ENCODE measurements at places on chromosomes 1 and 21.

- DNase-seq, result no peak
Measured at GRCh38 chr1:55153031-55153430, 62.1 kb downstream of the USP24 start.

- no peak for DNase-seq
Measured at GRCh38 chr1:200473698-200474371, 64.0 kb upstream of the ZNF281 start.

GRCh38 chr1:29120947-29121485 is 2.7 kb downstream of the TMEM200B start:
- no peak for DNase-seq

DNA sequence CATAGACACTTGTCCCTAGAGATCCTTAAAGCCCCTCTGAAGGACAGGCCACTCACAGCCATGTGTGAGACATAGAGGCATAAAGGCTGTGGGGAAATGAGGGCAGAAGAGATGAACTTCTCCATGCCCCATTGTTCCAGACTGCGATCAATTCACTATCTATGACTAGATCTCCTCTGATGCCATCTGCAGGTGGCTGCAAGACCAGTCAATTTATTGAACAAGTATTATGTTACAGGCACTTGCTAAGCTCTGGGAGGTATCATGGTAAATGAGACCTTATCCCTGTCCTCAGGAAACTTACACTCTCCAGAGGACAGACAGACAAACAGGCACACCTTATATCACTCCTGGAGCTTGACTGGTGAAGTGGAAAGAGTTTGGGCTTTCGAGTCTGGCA is 22.9 kb downstream of the UBIAD1 start:
- no peak for DNase-seq

GRCh38 chr1:9059891-9060744 is 9.3 kb downstream of the SLC2A5 start:
- DNase-seq, result no peak

- DNase-seq, result no peak
Measured at GRCh38 chr1:227889863-227890405, 57.8 kb downstream of the WNT9A start.

GRCh38 chr1:20449735-20450311 is 36.2 kb downstream of the CAMK2N1 start:
- DNase-seq, result no peak

- DNase-seq, result no peak
Measured at GRCh38 chr1:3349161-3349967, 105.1 kb upstream of the ARHGEF16 start.

- DNase-seq, result no peak
Measured at GRCh38 chr1:14768582-14769304, 170.3 kb downstream of the KAZN start.

- DNase-seq, result no peak
Measured at GRCh38 chr1:74586253-74586897, 74.0 kb upstream of the LRRC53 start.

- no peak for DNase-seq
Measured at GRCh38 chr1:94271373-94271772, 34.0 kb upstream of the ARHGAP29 start.

DNA sequence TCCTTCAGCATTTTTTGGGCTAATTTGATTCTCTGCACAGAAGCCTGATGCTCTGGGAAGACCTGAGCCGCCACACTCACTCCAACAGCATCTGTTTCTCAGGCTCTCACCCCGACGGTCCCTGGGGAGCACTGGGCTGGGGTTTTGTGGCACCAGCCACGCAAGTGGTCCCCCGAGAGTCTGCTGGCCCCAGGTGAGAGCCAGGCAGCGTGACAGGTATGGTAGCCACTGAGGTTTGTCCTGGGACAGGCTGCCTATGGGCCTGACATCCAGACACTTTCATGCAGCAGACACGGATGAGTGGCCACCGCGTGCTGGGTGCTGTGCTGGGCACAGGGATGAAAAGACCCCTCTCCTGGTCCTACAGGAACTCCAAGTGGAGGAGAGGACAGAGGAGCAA is 11.0 kb downstream of the AJAP1 start:
- DNase-seq, result no peak

GRCh38 chr1:13792419-13792818 is 92.4 kb downstream of the PRDM2 start:
- DNase-seq, result no peak

- DNase-seq, result no peak
Measured at GRCh38 chr1:94753171-94753972, 66.8 kb upstream of the SLC44A3 start.

DNA sequence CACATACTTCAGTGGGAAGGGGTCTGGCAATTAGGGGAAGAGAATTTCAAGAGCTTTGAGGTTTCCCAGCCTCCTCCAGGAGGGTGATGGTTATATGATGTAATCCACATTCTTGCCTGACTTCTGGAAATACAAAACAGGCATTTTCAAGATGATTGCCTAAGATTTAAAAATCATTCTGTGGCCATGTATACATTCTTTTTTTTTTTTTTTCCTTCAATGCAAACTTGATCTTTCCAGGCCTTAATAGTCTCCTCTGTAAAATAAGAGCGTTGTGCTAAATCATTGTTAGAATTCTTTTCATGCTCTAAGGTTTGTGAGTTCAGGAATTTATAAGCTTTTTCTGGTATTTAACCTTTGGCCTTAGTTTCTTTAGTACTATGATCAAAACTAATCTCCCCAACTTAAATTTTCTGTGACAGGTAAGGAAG is 192.3 kb upstream of the HMCN1 start:
- DNase-seq, result no peak

GRCh38 chr1:48003741-48004531 is 6.8 kb upstream of the TRABD2B start:
- no peak for DNase-seq

DNA sequence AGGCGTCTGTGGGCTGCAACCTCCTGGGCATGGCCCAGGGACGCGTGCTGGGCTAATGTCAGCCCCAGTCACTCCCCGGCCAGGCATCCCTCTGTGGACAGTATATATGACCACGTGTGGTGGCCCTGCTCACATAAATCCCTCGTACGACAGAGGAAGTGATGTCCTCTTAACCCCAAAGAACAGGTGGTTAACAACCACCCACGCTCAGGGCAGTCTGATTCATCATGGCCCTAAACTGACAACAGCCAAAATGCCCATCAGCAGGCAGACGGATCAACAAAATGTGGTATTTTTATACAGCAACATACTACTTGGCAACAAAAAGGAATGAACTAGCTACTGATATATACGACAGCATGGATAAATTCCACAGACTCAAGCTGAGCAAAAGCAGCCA is 51.0 kb downstream of the ECE1 start:
- DNase-seq, result no peak

DNA sequence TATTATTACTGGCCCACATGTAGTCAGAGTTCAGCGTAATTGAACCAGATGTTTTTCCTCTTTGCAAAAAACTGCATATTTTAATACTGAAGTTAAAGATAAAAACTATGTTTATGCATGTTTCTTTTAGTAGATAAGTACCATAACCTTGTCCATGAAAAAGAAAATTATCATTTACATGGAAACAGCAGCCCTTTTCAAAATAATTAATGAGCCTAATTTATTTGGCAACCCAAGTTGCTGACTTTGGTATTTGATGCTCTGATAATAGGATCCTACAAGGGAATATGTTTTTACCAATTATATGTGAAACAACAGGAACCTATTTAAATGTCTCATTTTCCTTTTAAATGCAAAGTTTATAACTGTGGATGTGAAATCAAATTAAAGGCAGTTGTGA is 281.3 kb upstream of the C1orf105 start:
- DNase-seq, result no peak

- DNase-seq, result no peak
Measured at GRCh38 chr1:3590139-3590763, 21.1 kb downstream of the MEGF6 start.

- DNase-seq, result no peak
Measured at GRCh38 chr1:43854473-43854872, 79.1 kb upstream of the ARTN start.

- DNase-seq, result no peak
Measured at GRCh38 chr1:21576798-21577187, 67.6 kb downstream of the ALPL start.

- no peak for DNase-seq
Measured at GRCh38 chr1:226946841-226947240, 6.7 kb downstream of the COQ8A start.

GRCh38 chr1:156594190-156594589 is 2.6 kb downstream of the NAXE start:
- DNase-seq, result no peak

- peak; percentile 44 for DNase-seq
Measured at GRCh38 chr1:36703526-36704208, 221.0 kb upstream of the CSF3R start.

DNA sequence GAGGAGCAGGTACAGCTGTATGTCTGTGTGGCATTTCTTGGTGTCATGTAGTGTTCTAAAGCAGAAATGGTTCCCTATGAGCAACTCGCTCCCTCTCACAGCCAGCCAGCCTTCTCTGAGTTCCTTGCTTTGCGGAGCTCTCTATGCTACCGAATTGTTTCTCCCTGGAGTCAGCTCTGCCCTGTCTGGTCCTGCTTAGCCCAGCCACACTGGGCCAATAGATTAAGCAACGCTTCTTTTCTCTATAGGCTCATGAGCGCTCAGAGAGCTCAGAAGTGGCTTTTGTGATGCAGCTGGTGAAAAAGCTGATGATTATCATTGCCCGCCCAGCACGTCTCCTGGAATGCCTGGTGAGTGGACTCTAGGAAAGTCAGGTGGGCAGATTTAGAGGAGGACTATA is 113.1 kb downstream of the PIK3R3 start:
- no peak for DNase-seq

DNA sequence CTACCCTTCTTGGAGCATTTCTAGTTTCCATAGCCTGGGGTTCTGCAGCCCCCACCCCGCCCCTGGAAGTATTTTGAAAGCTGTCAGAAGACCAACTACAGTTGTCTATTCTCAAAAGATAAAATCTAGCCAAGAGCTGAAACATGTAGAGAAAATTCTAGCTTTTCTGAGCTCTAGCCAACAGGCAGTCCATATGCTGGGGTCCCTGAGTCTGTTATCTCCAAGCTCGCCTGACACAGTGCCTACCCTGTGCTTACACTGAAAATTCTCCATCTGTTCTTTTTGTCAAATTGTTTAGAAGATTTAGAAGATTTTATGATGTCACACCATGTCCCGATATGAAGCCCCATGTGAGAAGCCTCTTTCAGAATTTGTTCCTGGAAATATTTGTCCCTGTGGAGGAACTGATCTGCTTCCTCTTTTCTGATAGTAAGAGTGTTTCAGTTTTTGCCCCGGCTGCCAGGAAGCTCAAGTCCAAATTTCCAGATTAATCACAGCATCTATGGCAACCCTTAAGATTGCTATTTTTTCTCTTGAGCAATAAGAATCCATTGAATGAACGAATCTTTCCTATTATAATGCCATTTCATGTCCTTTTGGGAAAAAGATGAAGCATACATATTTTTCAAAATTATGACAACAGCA is 23.7 kb upstream of the CSF3R start:
- DNase-seq, result no peak

GRCh38 chr1:203789966-203790365 is 5.5 kb upstream of the ZBED6 start:
- DNase-seq, result no peak
